ENCODE measurements at places on chromosomes 7 and 10.

DNA sequence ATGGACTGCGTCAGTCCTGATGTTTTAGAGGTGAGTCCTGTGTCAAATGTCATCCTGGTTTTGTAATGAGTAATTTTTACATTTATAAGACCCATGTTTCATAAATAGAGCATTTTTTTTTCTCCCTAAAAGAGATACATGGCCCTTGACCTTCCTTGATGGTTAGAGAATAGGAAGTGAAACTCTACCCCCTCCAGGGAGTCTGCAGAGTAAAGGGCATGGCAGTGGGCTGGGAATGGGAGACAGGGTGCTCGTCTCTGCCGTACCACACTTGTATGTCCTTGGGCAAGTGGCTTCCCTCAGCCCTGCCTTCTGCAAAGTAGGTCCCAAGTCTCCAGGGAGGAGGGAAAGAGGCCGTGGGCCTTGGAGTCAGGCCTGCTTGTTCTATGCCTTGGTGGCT, 63.9 kb downstream of the WDFY4 start:
- DNase-seq, result no peak

- no peak for DNase-seq
Observed at GRCh38 chr7:17680026-17680425, 260.3 kb downstream of the SNX13 start.

GRCh38 chr10:73247509-73248258, 629 bp upstream of the DNAJC9 start:
- DNase-seq, result no peak

DNA sequence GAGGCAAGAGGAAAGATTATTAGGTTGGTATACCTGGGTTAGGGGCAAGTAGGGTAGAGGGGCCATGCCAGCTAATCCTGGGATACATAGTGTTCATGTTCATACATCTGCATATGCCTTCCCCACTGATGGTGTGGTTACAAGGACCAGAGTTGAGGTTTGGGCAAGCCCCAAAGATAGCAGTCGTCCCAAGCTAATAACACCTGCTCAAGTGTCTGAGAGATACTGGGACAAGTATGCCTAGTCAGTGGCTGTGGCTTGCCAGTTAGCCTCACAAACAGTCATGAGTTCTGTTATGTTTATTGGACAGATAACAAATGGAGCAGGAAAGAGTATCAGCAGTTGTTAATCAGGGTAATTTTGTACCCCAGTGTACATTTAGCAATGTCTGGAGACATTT, 139.6 kb downstream of the ADAM22 start:
- no peak for DNase-seq

DNA sequence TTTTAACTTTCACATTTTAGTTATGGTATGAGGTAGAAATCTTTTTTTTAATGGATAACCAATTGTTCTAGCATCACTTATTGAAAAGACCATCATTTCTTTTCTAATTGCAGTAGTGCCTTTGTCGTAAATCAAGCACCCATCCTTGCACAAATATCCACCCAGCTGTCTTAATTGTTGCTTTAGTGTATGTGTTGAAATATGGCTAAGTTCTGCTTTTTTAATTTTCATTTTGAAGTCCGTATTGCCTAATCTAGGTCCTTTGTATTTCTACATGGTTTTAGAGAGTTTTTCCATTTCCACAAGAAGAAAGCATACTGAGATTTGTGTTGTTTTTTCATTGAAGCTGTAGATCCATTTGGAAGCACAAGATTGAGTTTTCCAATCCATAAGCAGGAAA, 259.6 kb upstream of the SEMA3E start:
- no peak for DNase-seq

- no peak for DNase-seq
Observed at GRCh38 chr7:95055295-95055694, 147.9 kb downstream of the PPP1R9A start.

DNA sequence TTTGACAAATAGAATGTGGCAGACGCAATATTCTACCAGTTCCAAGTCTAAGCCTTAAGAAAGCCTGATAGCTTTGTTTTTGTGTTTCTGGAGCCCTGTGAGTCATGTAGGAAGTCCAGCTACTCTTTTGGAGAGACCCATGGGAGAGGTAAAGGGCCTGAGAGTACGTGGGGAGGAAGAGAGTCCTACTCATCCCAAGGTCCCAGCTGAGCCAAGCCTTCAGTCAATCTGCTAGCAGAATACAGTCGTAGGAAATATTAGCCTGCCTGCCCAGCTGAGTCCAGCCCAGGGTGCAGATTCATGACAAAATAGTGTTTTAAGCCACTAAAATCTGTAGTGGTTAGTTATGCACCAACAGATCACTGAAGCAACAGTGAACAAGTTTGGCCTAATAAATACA, 9.0 kb upstream of the GNA12 start:
- DNase-seq, result no peak

GRCh38 chr10:64798297-64798696, 1277.1 kb downstream of the REEP3 start:
- DNase-seq, result no peak

DNA sequence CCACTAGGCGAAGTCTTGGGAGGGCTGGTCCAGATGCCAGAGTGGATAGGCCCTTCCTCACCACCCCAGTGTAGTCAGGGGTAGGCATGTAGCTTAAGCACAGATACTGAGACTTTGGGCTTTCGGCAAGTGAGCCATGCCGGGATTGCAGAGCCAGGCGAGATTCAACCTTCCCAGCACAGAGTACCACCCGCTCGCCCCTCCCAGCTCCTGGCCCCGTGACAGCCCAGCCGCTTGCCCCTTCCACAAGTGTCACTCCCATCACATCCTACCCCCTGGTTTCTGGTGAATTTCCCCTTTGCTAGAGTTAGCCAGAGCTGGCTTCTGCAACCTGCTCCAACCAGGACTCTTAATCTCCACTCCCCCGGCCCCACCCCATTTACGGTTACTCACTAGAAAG, 56.9 kb downstream of the ARHGAP22 start:
- no peak for DNase-seq

DNA sequence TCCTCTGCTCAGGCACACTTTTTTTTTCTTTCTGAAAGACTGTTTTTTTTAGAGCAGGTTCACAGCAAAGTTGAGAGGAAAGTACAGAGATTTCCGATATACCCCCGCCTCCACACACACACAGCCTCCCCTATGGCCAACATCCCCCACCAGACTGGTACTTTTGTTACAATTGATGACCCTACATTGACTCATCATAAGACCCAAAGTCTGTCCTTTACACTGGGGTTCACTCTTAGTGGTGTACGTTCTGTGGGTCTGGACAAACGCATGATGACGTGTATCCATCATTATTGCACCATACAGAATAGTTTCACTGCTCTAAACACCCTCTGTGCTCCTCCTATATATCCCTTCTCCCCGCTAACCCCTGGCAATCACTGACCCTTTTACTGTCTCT, 107.7 kb downstream of the RBM20 start:
- DNase-seq, result no peak

GRCh38 chr10:117656385-117657367, 114.1 kb downstream of the EMX2 start:
- peak; percentile 49 for DNase-seq

DNA sequence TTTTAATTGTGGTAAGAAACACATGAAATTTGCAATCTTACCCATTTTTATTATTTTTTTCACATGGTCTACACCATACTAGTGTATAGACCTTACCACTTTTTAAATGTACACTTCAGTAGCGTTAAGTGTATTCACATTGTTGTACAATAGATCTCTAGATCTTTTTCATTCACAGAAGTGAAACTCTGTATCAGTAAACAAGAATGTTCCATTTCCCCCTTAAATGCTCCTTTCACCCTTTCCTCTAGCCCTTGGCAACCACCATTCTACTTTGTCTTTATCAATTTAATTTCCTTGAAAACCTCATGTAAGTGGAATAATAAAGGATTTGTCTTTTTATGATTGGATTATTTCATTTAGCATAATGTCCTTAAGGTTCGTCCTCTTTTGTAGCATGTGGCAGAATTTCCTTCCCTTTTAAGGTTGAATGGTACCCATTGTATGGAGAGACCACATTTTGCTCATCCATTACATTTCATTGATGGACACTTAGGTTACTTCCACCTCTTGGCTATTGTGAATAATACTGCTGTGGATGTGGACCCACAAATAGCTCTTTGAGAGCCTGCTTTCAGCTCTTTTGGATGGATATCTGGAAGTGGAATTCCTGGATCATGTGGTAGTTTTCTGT, 45.7 kb downstream of the SNX10 start:
- no peak for DNase-seq

GRCh38 chr10:58189269-58189668, 78.4 kb downstream of the IPMK start:
- DNase-seq, result no peak

DNA sequence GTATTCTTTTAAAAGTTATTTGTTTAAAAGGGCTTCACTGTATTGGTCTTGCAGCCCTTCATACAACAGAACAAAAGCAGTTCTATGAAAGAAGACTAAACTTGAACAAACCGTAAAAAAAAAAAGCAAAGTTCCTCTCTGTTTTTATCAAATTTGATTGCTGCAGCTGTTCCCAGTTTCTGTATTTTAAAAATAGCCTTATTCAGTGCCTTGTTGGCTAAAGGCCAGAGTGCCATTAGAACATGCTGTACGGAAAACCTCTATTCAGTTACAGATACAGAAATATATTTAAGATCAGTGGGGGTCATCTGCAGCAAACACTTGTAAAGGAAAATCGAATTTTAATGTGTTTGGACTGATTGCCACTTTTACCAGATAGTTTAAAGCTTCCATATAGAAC, 207.8 kb upstream of the ETV1 start:
- no peak for DNase-seq

DNA sequence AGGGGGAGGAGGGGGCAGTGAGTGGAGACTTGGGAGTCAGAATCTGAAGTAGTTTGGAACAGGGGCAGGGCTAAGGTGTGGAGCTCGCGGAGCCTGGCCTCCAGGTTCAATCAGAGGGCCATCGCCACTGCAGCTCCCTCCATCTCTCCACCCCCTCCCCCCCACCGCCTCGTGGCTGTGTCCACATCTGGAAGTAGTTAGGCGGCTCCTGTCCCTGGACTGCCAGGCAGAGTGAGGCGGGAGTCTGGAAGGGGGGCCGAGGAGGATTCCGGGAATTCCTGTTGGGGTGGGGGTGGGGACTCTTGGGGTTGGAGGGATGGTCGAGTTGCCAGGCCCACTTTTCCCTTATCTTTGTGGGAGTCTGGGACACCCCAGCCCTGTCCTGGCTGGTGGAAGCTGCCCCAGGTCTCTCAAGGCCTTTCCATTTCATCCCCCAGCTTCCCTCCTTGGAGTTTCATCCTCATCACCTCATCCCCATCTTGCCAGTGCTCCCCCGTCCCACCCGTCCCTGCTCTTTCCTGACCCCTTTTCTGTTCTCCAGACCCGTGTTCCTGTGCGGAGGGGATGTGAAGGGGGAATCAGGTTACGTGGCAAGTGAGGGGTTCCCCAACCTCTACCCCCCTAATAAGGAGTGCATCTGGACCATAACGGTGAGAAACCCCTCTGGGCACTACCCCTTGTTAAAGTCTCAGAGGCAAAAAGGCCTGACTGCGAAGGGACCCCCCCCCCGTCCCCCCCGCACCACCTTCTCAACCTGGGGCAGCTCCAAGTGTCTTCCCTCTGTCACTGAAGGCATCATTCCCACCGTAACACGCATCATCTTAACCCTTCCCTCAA, 944 bp downstream of the PCOLCE start:
- no peak for DNase-seq

GRCh38 chr10:16907687-16908086, 90.5 kb upstream of the RSU1 start:
- no peak for DNase-seq

DNA sequence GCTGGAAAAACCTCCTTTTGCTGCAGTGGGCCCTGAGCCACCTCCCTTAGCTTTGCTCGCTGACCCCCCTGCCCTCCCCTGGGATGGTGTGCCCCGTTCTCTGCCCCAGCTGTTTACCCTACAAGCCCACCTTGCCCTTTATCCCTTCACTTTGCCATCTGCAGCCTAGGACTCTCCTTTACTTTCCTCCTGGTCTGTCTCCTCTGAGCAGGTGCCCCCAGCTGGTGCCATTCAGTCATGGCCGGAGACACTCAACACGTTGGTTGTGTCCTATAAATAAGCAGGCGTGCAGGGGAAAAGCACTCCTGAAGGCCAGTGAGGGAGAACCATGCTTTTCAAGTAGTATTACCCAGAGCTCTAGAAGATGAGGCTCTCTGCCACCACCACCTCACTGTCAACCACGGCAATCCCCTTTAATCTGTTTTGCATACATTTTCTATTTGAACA, 6.1 kb downstream of the RASSF4 start:
- no peak for DNase-seq

- DNase-seq, result no peak
Observed at GRCh38 chr7:93957767-93958166, 36.2 kb downstream of the GNG11 start.

- no peak for DNase-seq
Observed at GRCh38 chr10:1242975-1243374, 186.8 kb downstream of the WDR37 start.

- no peak for DNase-seq
Observed at GRCh38 chr10:88854684-88855083, 3.0 kb upstream of the ANKRD22 start.

DNA sequence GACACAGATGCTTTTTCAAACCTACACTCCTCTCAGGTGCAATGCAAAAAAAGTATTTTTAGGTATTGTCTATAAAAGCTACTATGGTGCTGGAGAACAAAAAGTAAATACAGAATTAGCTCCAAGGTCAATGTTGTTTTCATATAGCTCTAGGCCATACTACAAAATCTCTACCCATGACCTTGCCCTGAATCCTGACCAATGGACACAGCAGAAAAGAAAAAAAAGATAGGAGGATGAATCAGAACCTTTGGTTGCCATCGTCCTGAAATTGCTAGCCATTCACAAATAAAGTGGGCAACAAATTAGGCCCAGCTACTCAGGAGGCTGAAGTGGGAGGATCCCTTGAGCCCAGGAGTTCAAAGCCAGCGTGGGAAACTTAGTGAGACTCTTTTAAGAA, 35.2 kb upstream of the RELN start:
- no peak for DNase-seq

DNA sequence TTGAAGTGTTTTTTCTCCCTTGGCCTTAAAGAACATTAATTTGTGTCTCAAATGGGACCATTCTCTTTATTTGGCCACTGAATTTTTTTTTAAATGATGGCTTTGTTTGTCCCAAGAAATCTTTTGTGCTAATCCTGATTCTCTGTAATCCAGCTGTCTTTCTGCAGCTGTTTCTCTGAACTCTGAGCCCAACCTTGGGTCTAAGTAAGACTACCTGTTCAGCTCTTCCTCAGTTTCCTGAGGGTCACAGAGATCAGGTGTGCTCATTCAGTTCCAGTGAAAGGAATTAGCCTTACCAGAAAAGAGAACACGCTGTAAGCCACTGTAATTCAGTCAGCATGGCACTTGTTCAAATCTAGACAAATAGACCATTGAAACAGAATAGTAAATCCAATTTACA, 94.2 kb downstream of the ANKIB1 start:
- DNase-seq, result no peak

DNA sequence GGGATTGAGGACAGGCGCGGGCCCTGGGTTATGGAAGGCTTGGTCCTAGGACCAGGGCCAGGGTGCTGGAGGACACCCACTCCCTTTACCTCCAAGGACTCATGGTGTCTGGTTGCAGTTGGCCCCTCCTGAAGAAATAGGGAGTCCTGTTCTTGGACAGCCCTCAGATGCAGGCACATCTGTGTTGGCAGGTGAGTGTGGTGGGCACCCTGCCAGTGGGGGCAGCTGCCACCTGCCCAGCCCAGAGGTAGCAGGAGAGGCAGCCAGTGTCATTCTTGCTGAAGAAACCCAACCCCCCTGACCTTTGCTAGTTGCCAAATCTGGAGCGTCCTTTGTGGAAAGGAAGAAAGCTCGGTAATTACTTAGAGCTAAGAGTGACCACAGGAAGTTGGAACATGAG, 8.3 kb downstream of the GALNT17 start:
- DNase-seq, result no peak

Measured in GM18507 (cell line).